ENCODE measurements at places on chromosomes 12 and 14. TPM values are rescaled to one million over a fixed set of nuclear protein-coding genes. Genes with fewer than 3 reads are reported as not detected.

LHX5 gene
- not detected for polyA plus RNA-seq

IL31 gene
- not detected for polyA plus RNA-seq

CATSPERB gene
- polyA plus RNA-seq: 0.64 TPM

AQP6 gene
- 18.1 TPM for polyA plus RNA-seq

SCAF11 gene
- polyA plus RNA-seq: 112 TPM

ADAM20 gene
- 0.06 TPM for polyA plus RNA-seq

RALGAPA1 gene
- polyA plus RNA-seq: 35.9 TPM

CLEC1A gene
- 4.6 TPM for polyA plus RNA-seq

PLCZ1 gene
- 0.27 TPM for polyA plus RNA-seq

NRL gene
- 3.7 TPM for polyA plus RNA-seq

CABP1 gene
- polyA plus RNA-seq: 6.9 TPM

CISTR gene
- polyA plus RNA-seq: not detected

MGST1 gene
- 46.1 TPM for polyA plus RNA-seq

OR4E1 gene
- not detected for polyA plus RNA-seq

NTS gene
- 8.3 TPM for polyA plus RNA-seq

TEX22 gene
- 2.4 TPM for polyA plus RNA-seq

CRIP1 gene
- 34.7 TPM for polyA plus RNA-seq

SYT1 gene
- polyA plus RNA-seq: 25.3 TPM

SLC4A8 gene
- 3.2 TPM for polyA plus RNA-seq

CHURC1 gene
- 58.3 TPM for polyA plus RNA-seq

DAD1 gene
- 301 TPM for polyA plus RNA-seq
